Stimulated activated CD8-positive, alpha-beta memory T cell treated with anti-CD3 and anti-CD28 coated beads, Interleukin-2, amount 100 ng/mL, for 48 hours (primary cell): ENCODE measurements at places on chromosomes 11 and 22.
A peak's percentile ranks its signal among the peaks of the same experiment; 100 is the strongest.

DNA sequence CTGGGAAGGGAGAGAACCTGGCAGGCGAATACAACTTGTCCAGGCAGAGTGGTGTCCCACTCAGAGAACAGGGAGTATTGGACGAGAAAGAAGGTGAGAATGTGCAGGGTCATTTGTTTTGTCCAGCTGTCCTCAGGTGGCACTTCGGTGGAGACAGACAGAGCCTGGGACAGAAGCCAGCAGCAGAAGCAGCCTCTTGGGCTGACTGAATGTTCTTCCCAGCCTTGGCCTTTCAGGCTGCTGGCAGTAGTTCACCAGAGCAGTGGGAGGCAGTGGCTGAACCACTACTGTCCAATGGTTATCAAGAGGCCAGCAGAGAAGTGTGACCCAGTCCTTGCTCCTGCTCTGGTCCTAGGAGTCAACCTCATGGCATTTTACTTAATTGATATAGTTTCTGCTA, 331.1 kb upstream of the NARS2 start:
- DNase-seq: no peak

- DNase-seq: peak; percentile 9
Observed at GRCh38 chr22:17842386-17842785, 68.1 kb upstream of the BID start.

- DNase-seq: no peak
Observed at GRCh38 chr11:65213322-65214211, 31.8 kb downstream of the CAPN1 start.

GRCh38 chr22:35959121-35959800, 69.4 kb downstream of the RBFOX2 start:
- DNase-seq: no peak

DNA sequence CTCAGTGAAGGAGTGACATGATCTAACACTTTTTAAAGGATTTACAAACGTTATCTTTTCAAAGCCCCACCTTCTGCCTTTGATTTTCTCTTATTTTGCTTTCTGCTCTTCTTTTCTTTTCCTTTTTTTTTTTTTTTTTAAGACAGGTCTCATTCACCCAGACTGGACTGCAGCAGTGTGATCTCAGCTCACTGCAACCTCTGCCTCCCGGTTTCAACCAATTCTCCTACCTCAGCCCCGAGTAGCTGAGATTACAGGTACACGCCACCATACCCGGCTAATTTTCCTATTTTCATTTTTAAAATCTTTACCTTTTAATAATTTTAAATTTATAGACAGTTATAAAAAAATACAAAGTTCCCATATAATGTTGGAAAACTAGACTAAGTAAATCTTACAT, 63.7 kb upstream of the RPS13 start:
- DNase-seq: no peak

GRCh38 chr11:123194337-123195187, 486 bp downstream of the CLMP start:
- no peak for DNase-seq

DNA sequence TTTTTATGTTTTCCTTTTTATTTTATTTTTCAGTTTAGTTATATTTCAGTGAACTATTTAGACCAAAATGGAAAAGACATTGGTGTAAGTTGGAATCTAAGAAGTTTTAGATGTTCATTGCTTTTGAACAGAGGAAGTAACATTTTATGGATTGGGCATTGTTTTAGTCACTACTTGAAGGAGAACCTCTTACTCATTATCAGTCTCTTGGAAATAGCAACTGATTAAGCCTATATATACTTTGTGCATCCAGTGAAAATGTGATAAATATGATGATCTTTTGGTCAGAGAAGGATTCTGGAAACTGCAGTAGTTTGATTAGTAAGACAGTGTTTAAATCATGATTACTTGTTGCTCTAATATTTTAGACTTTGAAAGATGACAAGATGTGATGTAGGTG, 14.4 kb downstream of the ARHGEF12 start:
- no peak for DNase-seq

DNA sequence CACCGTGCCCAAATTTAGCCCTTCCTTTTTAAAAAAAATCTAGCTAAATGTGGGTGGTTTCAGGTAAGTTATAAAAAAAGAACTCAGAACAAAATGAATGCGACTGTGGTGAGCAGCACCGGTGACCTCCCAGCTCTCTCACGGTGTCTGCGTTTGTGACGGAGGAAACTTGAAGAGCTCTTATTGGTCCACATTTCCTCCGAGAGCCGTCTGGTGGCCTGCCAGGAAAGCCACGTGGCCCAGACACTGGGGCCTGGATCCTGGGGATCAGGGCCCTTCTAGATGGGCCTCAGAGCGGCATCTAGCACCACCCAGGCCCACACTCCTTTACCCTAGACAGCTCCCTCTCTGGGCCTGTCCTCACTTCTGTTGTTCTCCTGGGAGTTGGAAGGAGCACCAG, 39.5 kb downstream of the B3GAT1 start:
- DNase-seq: no peak

DNA sequence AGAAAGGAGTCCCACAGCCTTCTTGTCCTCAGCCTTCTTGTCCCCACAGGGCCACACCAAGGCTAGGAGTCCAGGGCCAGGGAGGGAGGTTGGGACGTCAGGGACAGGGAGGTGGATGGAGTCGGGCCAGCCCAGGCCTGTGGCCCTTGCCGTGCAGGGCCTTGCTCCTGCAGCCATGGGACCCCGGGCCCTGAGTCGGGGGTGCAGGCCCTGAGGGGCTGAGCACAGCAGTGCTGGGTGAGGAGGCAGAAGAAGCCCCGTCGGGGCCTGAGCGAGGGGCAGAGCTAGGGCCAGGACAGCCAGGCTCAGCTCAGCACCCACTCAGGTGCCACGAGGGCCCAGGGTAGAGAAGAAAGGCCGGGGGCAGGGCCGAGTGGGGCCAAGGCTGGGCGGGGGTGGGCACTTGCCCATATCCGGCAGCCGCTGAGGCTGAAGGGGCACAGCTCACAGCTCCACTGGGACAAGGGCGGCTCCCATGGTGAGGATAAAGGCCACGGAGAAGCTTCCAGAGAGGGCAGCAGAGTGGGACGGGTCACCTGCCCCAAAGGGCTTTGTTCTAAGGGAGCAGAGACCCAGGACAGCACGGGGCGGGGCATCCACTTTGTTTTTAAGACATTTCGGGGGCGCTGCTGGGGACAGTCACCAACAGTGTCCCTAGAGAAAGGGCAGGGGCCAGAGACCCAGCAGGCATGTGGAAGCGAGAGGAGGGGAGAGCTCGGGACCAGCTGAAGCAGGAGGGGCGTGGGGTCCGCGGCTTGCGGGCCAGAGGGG, 3.6 kb downstream of the MLC1 start:
- DNase-seq: no peak

GRCh38 chr22:20209761-20210250, 58.3 kb downstream of the RTN4R start:
- DNase-seq: no peak

- no peak for DNase-seq
Observed at GRCh38 chr11:110071197-110071596, 22.0 kb upstream of the ZC3H12C start.

DNA sequence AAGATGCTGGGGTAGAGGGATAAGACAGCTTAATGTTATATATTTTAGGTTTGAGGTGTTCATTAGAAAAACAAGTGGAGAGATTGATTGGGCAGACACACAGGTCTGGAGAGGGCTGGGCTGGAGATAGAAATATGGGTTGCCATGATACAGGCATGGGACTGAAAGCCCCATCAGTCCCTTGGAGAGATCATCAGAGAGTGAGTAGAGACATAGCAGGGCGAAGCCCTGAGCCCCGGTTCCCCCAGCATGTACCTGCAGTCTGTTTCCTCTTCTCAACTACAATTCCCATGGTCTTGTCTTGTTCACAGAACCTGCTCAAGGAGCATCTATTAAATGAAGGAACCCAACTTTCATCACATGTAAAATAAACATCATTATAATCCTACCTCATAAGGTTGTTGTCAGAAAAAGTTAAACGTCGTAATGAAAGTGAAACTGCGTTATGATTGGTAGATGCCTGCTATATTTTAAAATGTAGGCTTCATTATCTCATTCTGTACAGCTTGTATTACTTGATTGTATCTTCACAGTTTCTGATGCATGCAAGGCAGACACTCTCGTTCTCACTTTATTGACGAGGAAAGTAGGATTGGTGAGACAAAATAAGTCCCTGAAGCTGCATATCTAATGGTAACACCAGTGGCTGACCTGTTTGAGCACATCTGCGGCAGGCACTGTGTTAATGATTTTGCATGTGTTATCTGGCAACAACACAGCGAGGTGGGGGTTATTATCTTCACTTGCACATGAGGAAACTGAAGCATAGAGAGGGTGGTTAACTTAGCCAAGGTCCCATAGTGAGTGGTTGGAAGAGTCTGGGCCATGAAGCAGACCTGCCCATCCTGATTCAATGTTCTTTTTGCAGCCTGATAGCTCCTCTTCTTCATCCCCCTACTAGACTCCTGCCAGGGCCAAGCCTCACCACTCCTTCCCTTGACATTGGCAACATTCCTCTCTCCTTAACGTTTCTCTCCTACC, 63.5 kb downstream of the ENDOD1 start:
- no peak for DNase-seq

DNA sequence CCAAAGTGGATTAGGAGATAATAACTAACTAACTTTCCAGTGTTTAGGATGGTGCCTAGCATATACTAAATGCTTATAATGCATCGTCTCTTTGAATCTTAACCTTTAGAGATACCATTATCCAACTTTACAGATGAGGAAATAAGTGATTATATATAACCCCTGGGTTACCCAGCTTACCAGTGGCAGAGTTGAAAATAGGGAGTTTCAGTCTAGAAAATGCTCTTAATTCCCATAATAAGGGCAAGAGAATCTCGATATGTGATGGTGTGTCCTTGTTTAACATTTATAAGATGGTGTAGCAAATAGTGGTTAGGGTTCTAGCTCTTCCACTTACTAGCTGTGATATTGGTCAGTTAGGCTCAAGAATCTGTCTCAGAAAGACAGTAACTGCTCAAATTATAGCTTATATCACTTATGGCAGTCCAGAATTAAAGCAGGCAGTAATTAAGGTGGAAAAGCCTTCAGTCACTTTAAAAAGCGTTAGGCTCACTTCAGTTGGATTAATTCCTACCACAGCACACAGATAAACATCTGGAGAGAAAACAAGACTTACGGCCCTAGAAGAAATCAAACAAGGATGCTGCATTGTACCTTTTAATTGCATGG, 6.3 kb downstream of the XBP1 start:
- no peak for DNase-seq

- DNase-seq: no peak
Observed at GRCh38 chr11:16879690-16880089, 134.5 kb downstream of the PLEKHA7 start.

DNA sequence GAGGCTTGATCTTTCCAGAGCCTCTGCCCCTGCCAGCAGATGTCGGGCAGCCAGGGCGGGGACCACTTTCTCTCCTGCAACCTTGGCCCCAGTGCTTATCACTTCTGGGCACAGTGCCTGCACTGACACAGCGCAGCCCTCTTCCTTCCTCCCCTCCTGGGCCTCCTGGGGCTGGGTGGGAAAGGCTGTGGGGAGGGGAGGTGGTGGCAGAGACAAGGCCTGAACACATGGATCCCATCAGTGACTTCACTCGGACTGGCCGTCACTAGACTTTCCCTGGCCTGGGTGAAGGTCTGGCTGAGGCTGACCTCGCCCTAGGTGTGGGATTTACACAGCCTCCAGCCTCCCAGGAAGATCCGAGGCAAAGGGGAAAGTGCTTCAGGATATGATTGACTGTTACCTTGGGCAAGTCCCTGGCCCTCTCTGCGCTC, 68.1 kb downstream of the LRRC32 start:
- no peak for DNase-seq

GRCh38 chr11:118291477-118292135, 12.9 kb upstream of the CD3E start:
- DNase-seq: no peak

DNA sequence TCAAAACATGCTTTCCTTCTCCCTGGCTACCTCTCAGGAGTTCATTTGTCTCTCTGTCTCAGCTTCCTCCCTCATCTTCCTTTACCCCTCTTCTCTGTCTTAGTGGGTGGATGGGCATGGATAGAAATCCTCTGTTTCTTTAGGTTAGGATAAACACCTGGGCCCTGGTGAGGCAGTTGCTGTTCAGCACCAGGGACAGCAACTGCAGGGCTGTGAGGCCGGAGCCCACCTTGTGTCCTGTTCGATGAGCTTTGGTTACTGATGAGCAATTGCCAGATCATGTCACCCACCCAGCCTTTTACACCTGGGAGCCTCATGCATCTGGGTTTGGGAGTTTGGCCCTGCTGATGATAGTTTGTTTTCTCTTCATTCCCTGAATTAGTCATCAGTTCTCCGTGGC, 6.1 kb upstream of the CRYBB3 start:
- no peak for DNase-seq

GRCh38 chr11:102837646-102838045, 5.8 kb downstream of the MMP3 start:
- no peak for DNase-seq

DNA sequence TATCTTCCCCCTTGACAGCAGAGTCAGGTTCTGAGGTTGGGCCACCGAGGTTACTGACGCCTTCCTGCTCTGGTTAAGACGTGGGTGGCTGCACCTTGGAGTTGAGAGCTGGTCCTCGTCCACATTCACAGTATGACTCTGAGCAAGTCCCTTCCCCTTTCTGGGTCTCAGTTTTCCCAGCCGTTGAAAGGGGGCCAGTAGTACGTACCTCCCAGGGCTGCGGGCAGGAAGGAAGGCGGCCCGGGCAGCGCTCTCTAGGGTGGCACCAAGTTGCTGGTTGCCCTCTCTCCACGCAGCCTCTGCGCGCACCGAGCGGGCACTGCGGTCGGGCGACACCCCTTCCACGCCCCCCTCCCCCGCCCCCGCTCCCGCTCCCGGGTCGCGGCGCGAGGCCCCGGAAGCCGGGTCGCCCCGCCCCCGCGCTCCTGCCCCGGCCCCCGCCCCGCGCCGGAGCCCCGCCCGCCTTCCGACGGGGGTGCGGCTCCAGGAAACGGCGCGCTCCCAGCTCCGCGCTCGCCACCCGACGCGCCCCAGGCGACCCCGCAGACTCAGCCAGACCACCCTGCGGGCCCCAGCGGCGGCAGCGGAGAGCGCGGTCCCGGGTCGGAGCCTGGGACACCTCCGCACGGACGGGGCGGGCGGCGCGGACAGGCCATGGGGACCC, at the start of gene EHBP1L1:
Gene EHBP1L1, plus strand, starts transcription at position 486 of the 664 bp plus-strand sequence. CDS start 250 bp downstream, outside the sequence.
- DNase-seq: peak; percentile 76

GRCh38 chr22:43854786-43855271, 7.5 kb downstream of the SULT4A1 start:
- no peak for DNase-seq

GRCh38 chr11:43699870-43700269, 19.3 kb downstream of the HSD17B12 start:
- DNase-seq: no peak

DNA sequence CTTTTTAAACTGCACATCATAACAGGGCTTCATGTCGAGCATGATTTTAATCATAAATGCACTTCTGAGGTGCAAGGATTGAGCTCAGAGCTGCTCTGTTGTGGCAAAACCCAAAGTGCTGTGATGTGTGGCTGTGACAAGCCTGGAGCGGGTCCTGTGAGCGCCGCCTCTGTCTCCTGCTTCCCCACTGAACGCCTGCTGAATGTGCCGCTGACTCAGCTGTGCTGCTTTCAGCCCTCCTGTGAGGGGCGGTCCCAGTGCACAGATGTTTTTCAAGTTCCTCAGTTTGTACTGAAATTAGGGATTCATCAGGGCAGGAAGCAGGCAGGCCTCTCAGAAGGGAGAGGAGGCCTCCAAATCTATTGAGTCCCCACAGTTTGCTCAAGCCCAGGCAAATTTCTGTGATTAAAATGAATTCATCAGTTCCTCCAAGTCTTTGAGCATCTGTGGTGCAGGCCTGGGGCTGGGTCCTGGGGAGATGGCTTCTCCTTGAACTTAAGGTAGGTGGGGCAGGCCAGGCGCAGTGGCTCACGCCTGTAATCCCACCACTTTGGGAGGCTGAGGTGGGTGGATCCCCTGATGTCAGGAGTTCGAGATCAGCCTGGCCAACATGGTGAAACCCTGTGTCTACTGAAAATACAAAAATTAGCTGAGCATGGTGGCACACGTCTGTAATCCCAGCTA, 3.0 kb upstream of the GTSE1 start:
- no peak for DNase-seq
